LoVo (cell line): ENCODE measurements at places on chromosomes 12 and 14.
A peak's percentile ranks its signal among the peaks of the same experiment; 100 is the strongest.

DNA sequence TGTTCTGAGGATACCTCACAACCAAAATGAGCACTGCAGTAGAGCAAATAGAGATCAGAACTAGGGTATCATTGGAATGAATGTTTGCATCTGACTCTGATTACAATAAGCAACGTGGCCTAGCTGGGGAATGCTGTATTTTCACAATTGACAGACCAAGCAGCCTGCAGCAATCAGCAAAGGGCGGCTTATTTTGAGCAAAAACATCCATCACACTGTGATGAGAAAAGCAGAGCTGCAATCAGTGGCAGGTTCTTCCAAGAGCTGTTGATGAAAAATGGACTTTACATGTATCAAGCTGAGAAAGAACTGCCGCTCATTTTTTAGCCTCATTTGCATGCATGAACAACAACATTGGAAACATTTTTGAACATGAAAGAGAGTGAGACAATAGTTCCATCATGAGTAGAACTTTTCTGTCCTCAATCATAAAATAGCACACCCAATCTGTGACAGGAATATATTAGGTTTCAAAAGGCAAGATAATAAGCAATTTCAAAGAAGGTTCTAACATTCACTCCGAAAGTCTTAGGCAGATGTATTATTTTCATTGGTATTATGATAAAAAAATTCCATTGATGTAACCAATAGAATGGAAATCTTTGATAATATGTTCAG is 249.7 kb upstream of the FBXO33 start:
- DNase-seq: no peak

DNA sequence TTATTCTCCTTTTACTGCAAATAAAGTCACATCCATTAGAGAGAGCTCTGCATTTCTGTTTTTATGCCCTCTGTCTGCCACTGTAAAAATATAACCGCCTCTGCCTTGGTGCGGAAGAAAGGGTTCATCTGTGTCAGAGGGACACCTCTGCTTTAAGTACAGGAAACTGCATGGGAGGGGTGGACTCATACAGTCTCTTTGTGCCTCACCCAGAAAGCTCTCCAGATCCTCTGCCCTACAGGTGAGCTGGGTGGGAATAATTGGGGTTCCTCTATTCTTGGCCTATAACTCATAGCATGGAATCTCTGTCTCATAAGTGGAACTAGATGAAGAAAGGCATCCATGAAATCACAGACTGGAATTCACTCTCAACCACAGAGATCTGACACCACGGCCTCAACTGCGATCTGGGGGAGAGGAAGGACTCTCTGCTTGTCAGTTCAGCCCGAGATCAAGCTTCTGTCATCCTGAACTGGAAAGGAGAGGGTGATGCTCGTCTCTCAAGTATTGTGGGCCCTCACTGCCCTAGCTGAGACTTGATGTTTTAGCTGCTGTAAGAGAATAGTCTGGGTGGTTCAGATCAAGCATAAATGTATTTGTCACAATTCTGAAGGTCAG is 702.3 kb downstream of the TMEM121 start:
- DNase-seq: no peak

- DNase-seq: no peak
Measured at GRCh38 chr12:26106347-26106746, 18.5 kb downstream of the BHLHE41 start.

- peak; percentile 79 for DNase-seq
Measured at GRCh38 chr14:23327947-23328744, 6.9 kb downstream of the PABPN1 start.

GRCh38 chr14:52175982-52176502 is 91.5 kb upstream of the PTGDR start:
- no peak for DNase-seq

DNA sequence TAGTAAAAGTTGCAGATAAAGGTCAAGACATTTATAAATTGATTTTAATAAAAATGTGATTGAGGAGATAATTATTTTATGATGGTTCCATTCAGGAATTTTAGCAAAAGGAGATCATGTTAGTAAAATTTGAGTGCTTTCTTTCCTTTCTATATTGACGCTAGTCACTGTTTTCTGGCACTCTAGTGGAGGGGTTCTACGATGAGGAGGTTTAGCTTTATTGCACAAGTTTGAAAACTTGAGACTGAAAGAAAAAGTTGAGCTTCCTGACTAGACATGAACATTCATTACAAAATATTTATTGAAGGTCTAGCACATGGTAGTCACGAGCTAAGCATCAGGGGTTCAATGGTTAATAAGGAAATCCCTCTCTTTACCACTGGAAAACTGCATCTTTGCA is 336.1 kb downstream of the SNAPC1 start:
- no peak for DNase-seq

GRCh38 chr12:89101440-89101839 is 250.9 kb downstream of the DUSP6 start:
- no peak for DNase-seq

DNA sequence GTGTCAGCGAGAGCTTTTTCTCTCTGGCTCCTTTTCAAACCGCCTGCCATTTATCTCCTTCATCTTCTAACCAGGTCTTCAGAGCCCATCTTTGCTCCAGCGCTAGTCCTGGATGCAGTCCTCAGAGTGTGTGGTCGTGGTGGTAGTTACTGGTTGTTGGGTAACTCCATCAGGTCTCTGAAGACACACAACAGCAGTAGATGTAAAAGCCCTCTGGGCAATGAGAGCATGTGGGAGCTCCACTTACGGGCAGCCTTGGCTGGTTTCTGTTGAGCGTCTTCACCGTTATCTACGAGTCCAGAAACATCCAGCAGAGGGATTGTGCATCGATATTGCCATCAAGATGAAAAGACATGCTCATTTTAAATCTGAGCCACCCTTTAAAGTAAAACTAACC is 61.2 kb downstream of the FBXL14 start:
- no peak for DNase-seq

GRCh38 chr12:14185427-14186192 is 179.9 kb upstream of the ATF7IP start:
- peak; percentile 70 for DNase-seq
